ENCODE measurements at places on chromosomes 2 and 18.

DNA sequence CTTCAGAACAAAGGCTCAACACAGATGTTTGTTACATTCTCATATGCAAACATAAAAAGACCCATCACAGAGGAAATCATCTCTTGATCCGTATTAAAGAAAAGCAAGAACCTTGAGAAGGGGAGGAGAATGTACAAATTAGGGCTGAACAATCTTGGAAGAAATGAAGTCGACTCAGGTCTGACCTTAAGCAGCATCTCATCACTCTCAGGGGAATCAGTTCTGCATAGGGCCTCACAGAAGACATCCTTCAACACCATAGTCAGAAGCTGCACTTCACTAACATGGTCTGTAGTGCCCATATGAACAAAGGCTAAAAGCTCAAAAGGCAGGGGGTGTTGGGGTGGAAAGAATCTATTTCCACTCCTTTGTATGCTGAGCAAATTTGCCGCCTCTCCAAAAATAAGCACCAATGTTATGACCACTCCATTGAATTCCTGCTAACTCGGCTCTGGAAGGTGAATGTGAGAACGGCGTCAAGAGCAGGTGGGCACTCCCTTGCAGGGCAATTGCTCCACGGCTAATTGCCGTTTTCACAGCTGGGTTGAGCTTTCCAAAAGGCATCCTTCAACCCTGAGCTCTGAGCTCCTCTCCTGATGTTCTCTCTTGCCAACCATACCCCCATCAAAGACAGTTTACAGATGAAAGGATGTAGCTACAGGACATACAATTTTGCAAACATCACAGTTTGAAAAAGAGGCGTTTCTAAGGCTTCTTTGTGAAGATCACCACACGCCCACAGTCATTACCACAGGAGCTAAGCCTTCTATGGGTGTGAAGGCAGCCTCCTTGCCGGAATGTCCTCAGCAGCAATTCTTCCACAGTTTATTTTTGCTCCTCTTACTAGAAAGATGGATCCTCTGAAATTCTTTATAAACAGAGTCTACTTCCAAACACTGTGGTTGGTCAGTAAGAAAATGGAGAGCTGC is 10.0 kb downstream of the KLF7 start:
- DNase-seq = no peak

DNA sequence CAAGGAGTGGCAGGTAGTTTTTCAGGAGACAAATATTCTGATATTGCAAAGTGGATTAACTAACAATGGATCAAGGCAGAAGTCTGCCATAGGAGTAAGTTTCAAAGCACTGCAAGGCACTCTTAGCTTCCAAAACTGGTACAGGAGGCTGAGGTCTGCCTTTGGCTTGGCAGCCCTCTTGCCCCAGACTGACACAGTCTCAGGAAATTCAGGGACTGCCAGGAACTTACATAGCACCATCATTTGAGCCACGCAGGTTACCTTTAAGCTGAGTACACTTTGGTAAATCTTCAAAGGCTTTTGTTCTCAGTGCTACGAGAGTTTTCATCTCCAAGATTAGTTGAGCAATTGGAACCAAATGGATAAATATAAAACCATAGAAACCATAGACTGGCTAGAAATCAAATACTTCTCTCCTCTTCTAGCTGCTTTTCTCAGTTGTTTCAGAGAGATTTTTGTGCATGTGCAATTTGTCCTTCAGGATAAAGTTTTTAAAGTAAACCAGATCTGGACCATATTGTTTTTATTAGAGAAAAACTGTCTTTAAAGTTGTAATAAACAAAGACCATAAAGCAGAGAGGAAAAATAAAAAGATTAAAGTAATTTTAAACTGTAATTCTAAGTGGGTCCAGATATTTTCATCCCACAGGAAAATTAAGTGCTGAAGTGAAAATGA is 18.8 kb downstream of the ANKRD29 start:
- no peak for DNase-seq

DNA sequence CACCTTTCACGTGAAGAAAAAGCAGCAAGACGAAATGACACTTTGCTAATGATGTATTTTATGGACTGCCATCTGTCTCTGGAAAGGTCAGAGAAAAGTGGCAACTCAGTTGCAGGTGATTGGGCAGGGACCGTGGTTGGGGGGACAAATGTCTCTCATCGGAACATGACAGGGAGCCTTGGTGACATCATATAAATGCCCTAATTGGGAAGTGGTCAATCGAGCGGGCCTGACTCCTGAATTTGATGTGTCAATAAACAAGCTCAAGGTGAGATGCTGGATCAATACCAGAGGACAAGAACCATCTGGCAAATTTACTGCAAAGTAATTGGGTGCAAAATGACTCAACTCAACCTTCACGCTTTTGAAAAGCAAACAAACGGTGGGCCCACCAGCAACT is 151.9 kb upstream of the SKOR2 start:
- DNase-seq = no peak

DNA sequence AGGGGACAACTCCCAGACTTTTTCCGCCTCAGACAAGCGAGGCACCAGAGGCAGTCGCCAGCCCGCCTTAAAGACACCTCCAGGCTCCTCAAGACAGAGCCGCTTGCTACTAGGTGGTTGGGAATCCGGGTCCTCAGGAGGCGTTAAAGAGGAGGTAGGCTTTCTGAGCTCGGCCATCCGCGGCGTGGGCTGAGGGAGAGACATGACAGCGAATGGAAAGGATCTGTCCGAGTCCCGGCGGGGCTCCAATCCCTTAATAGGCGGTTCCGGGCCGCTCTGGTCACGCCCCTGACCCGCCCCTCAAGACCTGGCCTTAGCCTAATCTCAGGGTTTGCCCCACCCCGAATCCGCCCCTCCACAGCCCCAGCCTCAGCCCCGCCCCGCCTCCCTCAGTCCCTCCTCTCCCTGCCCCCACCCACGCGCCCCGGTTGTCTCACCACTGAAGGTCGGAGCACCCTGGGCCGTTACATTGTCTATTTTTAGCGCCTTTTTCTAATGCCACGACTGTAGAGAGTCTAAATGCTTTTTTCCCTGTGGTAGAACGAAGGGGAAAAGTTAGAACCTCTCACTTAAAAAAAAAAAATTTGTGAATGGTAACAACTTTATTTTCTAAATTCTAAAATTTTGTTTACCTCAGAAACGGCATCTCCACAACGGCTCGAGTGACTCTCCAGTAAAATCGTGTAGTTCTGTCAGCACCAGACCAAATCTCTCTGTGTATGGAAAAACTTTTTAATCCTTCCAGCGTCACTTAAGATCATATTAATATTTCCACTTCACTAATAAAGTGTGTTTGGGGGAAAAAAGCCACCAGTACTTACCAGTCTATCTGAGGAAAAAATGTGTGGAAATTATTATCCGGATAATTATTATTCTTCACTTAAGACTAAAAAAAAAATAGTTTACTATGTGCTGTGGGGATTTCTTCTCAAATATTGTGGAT is at the start of gene RAD51AP2:
Gene RAD51AP2 (minus strand): TSS at position 229 of the 943 bp plus-strand sequence. CDS start 25 bp downstream, at position 204.
- no peak for DNase-seq

DNA sequence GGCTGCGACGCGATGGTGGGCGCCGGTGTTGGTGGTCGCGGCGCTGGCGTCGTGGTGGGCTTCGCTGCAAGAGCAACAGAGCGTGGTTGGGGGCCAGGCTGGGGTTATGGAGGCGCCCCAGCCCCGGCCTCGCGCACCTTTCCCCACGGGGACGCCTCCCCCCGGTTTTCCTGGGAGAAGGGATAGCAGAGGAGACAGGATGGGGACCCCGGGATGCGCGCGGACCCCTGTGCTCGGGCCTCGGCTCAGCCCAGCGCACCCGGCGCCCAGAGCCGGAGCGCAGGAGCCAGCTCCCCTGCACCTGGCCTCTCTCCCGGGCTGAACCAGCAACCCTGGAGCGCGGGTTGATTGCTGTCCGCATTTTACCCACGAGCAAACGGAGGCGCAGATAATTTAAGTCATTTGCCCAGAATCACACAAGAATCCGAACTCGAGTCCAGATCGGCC is 1.0 kb downstream of the CD8A start:
- no peak for DNase-seq

DNA sequence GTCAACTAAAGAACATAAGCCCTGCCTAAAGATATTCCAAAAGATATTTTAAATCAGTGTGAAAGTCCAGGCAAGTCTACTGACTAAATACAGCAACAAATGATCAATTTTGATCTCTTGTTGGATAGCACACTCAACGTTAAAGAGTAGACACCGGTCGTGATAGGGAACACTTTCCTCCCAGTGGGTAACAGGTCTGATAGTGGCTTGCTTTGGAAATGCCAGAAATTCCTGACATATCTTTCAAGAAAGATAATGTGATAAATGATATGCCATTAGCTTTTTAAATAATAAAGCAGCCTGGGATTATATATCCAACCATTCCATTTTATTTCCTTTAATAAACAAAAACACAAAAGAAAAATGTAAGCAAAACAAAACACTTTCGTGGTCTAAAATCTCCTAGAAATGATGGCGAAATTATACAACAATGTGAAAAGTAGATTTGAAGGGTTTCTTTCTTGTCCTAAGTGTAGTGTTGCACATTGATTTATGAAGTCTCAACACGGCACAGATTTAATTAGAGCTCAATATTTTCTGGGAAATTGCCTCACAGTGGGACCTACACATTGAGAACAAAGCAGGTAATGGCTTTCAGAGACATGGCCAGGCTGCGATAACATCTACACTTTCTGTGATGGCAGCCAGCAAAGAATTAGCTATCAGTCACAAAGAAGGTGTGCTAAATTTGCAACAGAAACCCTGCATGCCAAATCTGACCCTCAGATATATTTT is 158.6 kb downstream of the PPP1R1C start:
- no peak for DNase-seq

DNA sequence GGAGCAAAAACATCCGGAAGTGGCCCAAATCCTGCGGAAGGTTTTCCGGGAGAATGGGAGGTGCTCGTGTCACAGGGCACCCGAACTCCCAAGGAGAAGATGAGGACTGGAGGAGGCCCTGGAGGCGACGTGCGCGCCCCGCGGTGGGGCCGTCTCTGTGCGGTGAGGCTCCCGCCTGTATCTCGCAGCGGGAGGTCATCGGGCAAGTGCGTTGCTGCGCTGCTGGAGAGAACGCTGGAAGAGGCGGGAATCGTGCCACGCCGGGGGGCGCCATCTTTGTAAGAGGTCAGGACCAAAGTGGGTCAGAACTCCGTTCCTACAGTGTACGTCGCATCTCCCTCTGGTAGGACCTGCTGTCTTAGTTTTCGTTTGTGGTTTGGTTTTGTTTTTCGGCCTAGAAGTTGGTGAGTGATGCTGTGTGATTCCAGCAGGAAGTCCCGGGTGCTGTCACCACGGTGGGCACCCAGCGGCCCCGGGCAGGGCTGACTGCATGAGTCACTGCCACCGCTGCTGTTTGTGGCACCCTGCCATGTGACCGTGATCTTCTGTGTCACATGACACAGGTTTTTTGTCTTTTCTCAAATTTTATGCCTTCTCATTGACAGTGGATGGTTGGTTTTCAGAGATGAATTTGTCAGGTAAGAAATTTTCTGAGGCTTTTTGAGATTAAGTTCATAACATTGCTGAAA is 21.5 kb upstream of the ATP9B start:
- DNase-seq = no peak

DNA sequence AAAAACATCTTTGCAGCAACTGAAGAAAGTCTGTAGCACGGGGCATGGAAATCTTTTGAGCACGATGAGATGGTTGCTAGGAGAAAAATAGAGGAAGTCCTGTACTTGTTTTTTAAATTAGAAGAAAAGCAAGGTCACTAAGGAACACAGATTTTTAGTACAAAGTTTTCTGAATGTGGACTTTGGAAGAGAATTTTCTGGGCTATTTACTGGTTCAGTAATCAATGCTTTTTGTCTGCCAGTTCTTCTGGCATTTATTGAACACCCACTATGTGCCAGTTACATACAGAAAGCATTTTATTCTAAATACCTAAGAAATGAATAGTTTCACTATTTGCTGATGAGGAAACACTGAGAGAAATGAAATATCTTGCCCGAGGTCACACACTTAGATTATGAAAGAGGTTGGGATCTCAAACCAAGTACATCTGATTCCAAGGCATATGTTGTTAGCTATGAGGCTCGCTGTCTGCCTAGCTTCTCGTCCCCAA is 15.6 kb upstream of the MAP3K20 start:
- DNase-seq = no peak

- DNase-seq = no peak
Measured at GRCh38 chr18:39209173-39209572, 1643.6 kb upstream of the CELF4 start.
